ENCODE measurements at places on chromosomes 2 and 18. TPM values are rescaled to one million over a fixed set of nuclear protein-coding genes. Genes with fewer than 3 reads are reported as not detected.

GRCh38 chr18:1906421-1906820 is 664.9 kb downstream of the METTL4 start:
- H3K36me3 ChIP-seq, result no peaks in the 10 kb centered on the region
- no peaks in the 10 kb centered on the region for H3K27me3 ChIP-seq
- no peak overlapping the region for H3K4me3 ChIP-seq
- no peaks in the 10 kb centered on the region for H3K4me1 ChIP-seq
- DNase-seq, result no peak

DNA sequence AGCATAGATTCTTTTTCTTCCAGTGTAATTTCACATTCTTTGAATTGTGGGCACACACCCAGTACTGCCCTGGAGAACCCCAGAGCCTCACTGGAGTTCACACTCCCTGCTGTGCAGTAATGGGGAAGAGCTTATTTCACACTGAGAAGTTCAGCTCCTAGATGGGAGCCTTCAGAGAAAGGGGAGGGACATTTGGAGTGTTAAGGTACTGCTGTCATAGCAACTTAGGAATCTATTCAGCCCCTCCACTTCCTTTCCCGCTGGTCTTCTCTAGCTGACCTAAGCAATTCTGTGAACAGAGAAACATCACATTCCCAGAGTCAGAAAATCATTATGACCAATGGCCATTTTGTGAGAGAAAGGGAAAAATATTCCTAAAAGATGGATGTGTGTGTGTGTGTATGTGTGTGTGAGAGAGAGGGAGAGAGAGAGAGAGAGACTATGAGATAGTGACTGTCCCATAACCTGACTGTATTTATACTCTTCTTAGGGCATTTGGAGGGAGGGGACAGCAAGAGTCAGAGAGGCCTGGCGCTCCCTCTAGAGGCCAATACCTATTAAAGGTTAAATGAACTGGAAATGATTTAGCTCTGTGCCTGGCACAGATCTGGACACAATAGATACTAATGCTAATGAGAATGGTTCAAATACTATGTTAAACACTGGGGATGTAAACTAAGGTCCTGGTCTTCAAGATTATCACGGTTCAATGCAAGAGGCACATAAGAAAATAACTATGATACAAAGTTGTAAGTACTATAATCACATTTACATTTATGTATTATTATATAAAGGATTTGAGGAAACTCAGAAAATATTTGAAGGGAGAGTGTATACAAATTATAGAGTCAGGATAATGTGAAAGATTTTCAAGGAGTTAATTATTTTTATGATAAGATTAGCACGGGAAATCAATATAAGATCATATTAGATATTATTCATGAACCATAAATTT is 41.5 kb upstream of the RPE start:
- peaks cover 9% of the 10 kb centered on the region for H3K4me1 ChIP-seq
- DNase-seq, result no peak
- H3K27ac ChIP-seq, result no peak overlapping the region
- no peaks in the 10 kb centered on the region for H3K27me3 ChIP-seq
- no peaks in the 10 kb centered on the region for H3K36me3 ChIP-seq

GPR75 gene
- 2.5 TPM for total RNA-seq

DNA sequence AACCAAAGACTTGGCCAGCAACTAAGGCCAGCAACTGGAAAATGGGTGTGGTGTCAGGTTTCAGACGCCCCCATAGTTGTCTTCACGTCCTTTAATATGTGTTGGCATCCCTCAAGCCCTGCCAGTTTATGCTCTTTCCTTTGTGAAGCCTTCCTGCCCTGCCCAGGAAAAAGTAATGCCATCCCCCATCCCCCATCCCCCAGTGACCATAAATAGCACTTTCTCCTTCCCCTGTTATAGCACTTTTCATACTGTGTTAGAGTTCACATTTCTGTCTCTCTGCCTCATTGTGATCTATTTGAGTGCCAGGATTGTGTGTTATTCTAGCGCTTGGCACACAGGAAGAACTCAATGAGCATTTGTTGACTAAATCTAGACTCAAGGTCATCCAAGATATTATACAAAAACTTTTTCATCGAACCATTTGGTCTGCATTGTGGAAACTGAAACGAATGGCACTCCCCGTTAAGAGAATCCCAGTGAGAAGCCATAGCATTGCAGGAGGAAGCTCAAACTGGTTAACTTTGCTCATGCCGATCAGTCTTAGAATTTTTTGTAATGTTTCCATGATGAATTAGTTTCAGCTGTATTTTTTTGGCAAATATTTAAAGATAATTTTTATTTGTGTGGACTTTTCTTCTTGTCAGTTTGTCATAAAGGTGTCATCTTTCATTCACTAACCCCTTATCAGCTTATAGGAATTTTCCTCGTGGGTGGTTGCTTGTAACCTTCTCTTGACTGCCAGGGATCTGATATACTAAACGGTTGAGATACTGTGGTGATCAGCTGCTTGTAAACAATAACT is 15.7 kb downstream of the CRIM1 start:
- H3K27me3 ChIP-seq, result no peaks in the 10 kb centered on the region
- no peak overlapping the region for H3K4me3 ChIP-seq
- DNase-seq, result no peak
- peaks cover 100% of the 10 kb centered on the region for H3K4me1 ChIP-seq

DNA sequence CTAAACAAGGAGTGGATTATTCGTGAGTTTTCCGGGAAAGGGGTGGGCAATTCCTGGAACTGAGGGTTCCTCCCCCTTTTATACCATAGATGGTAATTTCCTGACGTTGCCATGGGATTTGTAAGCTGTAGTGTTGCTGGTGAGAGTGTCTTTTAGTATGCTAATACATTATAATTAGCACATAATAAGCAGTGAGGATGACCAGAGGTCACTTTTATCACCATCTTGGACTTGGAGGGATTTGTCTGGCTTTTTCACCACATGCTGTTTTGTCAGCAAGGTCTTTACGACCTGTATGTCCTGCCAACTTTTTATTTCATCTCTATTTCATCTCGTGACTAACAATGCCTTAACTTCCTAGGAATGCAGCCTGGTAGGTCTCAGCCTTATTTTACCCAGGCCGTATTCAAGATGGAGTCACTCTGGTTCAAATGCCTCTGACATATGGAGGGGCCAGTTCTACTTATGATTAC is 124.8 kb upstream of the B3GNT2 start:
- no peak for DNase-seq
- H3K27me3 ChIP-seq, result no peaks in the 10 kb centered on the region
- no peak overlapping the region for H3K4me3 ChIP-seq
- H3K27ac ChIP-seq, result no peak overlapping the region

REG1B gene
- total RNA-seq, result not detected

GRCh38 chr2:188303363-188304031 is 11.8 kb downstream of the GULP1 start:
- no peak for DNase-seq
- no peaks in the 10 kb centered on the region for H3K27me3 ChIP-seq
- no peak overlapping the region for H3K27ac ChIP-seq

CCBE1 gene
- 1.6 TPM for total RNA-seq

DNA sequence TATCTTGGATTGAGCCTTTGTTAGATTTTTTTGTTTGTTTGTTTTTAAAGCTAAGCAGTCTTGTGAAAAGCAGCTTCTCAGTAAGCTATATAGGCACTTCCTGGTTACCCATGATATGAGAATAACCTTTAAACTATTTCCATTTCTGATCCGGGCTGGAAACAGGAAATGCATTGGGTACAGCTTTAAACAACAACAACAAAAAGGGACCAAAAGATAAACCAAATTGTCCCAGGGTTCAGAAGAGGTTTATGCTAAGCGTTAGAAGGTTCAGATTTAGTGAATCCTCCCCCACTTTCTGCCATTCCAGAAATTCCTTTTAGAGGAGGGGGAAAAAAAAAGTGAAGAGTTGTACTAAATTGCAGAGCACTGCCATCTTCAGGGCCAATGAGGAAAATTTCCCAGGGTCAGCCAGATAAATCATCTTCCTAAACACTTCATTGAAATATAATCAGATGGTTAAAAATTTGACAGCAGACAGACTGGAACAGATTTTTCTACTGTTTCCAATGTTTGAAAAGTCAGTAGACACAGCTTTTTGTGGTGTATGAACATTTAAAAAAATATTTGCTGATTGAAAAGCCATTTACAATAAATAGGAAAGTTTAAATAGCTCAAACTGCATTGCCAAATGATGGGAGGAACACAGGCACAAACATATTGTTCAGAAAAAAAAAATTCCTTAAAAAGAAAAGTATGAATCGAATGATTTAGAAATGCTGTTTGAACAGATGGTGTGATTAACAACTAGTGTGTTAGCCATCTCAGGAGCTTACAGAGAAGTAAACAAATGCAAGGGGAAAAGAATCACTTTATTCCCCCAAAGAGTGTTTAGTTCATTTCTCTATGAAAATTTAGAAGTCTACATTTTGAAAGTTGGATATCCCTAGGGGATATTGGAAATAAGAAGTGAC is 189.9 kb upstream of the TANK start:
- peaks cover 15% of the 10 kb centered on the region for H3K4me1 ChIP-seq
- no peak for DNase-seq
- H3K27ac ChIP-seq, result peak overlapping the region; percentile 51
- peak overlapping the region; percentile 21 for H3K4me3 ChIP-seq

NR4A2 gene
- total RNA-seq, result 2.7 TPM

SP9 gene
- not detected for total RNA-seq

DNA sequence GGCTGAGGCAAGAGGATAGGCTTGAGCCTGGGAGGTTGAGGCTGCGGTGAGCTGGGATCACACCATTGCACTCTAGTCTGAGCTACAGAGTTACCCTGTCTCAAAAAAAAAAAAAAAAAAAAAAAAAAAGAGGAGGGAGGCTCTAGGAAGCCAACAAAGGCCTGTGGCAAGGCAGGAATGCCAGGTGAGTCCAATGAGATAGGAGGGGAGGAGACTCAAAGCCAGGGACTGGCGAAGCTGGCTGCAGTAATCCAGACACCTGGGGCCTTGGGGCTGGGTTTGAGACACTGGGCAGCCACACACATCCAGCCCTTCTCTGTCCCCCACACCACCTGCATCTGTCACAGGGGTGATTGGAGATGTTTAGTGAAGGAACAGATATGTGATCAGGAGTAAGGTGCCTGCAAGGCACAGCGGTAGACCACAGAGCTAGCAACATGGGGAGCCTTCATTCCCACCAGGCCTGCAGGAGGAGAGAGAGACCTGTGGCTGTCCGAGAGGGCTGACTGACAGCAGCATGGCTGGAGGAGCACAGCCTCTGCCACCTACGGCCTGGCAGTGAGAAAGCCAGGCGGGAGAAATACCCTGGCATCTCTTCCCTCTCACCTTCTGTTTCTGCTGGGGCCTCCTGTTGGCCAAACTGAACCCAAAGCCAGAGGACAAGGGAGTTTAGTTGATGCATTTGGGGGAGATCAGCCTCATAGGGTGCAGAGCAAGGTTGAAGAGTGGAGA is 9.5 kb downstream of the CHPF start:
- no peak overlapping the region for H3K4me3 ChIP-seq
- H3K36me3 ChIP-seq, result peaks cover 6% of the 10 kb centered on the region
- DNase-seq, result no peak
- no peak overlapping the region for H3K27ac ChIP-seq
- peaks cover 28% of the 10 kb centered on the region for H3K4me1 ChIP-seq
- peaks cover 15% of the 10 kb centered on the region for H3K27me3 ChIP-seq

GRCh38 chr2:45542013-45542412 is 69.1 kb downstream of the SRBD1 start:
- no peak overlapping the region for H3K4me3 ChIP-seq
- H3K4me1 ChIP-seq, result no peaks in the 10 kb centered on the region
- H3K36me3 ChIP-seq, result peaks cover 29% of the 10 kb centered on the region
- no peaks in the 10 kb centered on the region for H3K27me3 ChIP-seq

SPC25 gene
- total RNA-seq, result not detected

DNA sequence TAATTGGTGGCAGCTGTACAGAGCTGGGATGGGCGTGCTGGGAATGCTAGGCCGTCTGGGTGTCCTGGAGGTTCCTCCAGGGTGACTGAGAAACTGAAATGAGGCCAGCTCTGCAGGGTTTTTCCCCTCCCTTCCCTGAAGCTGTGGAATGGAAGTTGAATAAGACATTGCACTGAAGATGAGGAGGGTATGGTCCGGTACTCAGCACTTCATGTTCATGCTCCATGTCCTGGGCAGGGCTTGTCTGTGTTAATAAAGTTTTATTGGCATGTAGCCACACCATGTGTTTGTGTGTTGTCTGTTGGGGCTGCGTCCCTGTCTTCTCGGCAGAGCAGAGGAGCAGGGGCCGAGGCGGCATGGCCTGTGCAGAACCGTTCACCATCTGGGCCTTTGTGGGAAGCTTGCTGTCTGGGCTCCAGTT is 154.0 kb downstream of the LDLRAD4 start:
- peak; percentile 60 for DNase-seq
- H3K27me3 ChIP-seq, result no peaks in the 10 kb centered on the region
- peaks cover 52% of the 10 kb centered on the region for H3K4me1 ChIP-seq
- no peak overlapping the region for H3K4me3 ChIP-seq

KCNJ3 gene
- 1.1 TPM for total RNA-seq

Measured in esophagus muscularis mucosa (tissue), 4 donors.